EL (cell line): ENCODE measurements at places on chromosomes 6 and 20.
A peak's percentile ranks its signal among the peaks of the same experiment; 100 is the strongest.

GRCh38 chr6:124237911-124238310, 434.2 kb downstream of the NKAIN2 start:
- DNase-seq: no peak

GRCh38 chr6:170461556-170462365, 91.3 kb downstream of the PSMB1 start:
- DNase-seq: no peak

- DNase-seq: peak; percentile 15
Observed at GRCh38 chr6:28525496-28526039, at the start of gene GPX5. Gene GPX5, plus strand, starts transcription at chr6:28525881. Its CDS starts 133 bp downstream, at chr6:28526014.

DNA sequence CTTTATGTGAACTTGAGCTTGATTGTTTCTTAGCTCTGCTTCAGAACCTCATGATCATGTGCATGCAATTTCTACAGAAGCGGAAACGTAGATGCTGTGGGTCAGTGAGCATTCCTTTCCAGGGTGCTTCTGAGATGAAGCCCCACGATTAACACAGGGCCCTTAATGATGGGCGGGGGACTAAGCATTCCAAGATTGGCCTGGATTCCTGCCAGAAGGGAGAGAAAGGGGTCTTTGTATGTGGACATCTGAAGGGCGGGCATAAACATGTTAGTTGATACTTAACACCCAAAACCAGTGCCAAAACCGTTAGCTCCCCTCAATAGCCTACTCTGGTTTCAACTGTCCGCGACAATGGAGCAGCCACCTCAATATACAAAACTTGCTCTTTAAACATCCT, 46.9 kb upstream of the POU3F2 start:
- no peak for DNase-seq

DNA sequence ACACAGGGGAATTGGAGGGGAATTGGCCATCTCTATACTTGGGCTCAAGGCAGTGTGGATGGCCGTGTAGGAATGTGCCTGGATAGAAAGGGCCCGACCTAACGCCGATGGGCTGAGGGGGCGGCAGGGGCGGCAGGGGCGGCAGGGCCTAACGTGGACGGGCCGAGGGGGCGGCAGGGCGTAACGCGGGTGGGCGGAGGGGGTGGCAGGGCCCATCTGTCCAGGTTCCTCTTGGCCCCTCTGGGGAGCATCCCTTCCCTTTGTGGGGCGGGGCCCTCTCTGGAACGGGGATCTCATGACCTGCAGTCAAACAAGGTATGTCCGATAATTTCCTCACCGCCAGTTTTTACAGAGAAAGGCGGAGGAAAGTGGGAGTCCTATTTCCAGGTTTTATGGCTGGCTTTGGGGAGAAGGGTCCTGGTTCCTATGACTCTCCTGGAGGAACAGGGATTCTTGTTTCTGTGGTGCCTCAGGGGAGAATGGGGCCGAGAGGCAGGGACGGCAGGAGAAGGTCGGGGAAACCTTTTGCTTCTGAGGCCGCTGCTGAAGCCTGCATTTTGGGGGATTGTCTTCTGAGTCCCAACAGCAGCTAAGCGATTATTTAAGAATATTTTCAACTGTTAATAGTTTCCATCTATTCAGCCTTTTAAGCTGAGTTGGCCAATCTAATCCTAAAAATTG, 100.8 kb upstream of the FRMD1 start:
- DNase-seq: no peak
